ENCODE measurements at places on chromosomes 16 and 17.

DNA sequence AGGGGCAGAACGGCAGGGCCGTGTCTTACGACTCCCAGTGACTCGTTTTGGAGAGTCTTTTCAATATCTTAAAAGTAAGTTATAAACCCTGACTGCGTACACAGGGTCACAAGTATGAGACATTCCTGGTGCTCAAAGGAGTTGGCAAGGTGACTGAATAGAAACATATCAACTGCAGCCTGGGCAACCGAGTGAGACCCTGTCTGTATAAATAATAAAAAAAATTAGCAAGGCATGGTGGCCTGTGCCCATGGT is 83.3 kb downstream of the PGS1 start:
- no peak for DNase-seq

DNA sequence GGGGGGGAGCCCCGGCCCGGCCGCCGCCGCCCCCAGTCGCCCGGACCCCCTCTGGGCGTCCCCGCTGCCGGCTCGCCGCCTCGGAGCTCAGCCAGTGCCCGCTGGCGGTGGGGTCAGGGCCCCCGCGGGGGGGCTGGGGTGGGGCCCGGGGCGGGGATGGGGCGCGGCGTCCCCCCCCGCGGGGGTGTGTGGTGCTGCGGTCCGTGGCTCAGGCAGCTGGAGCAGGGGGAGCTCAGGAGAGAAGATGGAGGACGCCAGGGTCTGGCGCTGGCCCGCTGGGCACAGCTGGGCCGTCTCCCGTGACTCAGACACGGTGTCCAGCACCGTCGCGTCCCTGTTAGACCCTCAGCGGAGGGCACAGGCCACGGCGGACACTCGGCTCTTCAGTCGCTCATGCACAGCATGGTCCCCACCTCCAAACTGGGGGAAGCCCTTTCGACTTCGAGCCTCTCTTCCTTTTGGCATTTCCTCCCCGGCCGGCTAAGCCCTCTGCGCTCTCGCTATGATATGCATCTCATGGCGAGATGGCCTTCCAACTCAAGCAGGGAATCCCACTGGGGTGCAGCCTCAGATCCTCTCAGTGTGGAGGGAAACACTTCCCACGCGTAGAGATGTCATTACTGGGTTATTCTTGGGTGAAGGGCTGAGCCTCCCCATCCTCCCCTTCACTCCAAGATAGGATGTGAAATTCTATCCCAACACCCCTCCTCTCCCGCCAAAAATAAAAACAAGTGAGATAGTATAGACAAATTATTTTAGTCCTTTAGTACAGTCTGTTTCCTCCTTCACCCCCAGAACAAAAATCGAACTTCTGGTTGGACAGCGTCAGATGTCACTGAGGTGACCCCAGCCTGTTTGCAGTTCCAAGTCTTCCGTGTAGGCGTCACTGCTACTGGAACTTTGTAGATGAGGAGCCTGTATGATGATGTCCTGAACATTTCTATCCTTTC is 522 bp upstream of the VEZF1 start:
- DNase-seq: peak; percentile 51

DNA sequence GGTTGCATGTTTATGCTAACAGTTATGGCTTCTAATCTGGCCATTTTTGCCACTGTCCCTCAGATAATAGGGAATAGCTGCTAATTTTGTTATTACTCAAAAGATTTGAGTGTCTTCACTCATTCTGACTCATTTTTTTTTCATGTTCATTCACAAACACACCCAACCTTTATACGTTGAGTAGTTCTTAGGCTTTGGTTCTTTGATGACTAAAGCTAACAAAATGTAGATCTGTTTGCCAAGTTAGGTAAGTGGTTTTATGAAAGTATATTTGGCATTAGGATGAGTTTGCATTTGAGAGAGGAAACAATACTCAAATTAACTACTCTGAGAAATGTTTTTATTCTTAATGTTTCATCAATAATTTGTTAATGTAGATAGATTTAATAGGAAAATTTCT is 3.6 kb downstream of the MAP2K4 start:
- DNase-seq: peak; percentile 89

- DNase-seq: no peak
These were observed 66.5 kb downstream of the IGF2BP1 start for GRCh38 chr17:49063652-49064051.

DNA sequence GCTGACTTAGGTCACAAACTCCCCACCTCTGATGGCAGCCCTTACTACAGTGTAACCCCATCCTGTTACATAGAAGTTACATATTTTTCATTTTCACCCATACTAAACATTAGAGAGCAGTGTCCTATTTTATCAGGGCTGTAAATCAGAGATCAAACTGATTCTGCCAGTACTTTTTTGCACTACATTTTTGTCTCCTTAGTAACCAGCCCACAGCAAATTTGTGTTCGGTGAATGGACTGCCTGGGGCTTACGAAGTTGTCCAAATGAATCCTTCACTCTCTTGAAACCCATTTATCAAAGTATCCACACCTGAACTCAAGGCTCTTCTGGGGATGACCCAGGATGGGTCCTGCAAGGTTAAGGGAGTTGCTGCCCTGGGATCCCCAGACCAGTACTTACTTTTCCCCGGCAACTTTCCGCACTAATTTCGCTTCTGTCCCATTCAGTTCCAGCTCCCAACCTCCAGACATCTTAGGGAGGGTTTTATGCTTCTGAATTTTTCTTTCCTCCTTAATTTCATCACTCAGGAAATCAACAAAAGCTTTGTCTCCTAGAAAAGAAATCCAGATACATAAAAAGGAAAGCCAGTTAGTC is 1.1 kb downstream of the C1QBP start:
- DNase-seq: peak; percentile 59
